Parietal lobe (tissue), 2 donors: ENCODE measurements at places on chromosomes 12 and 14. TPM values are rescaled to one million over a fixed set of nuclear protein-coding genes. Genes with fewer than 3 reads are reported as not detected.

KIF26A gene
- 17.8 TPM for total RNA-seq

TMEM117 gene
- 13.8 TPM for total RNA-seq

RTL1 gene
- not detected for total RNA-seq

CINP gene
- 40.1 TPM for total RNA-seq

ARMH4 gene
- total RNA-seq = 131 TPM

ACOT6 gene
- not detected for total RNA-seq

CLEC2D gene
- 17.8 TPM for total RNA-seq

HHIPL1 gene
- 9.4 TPM for total RNA-seq

SYCP3 gene
- total RNA-seq = 1.3 TPM

TAS2R42 gene
- total RNA-seq = not detected

RTN1 gene
- 797 TPM for total RNA-seq

PRB2 gene
- total RNA-seq = not detected

DIP2B gene
- 82.3 TPM for total RNA-seq

OR4E2 gene
- not detected for total RNA-seq

CCDC60 gene
- total RNA-seq = not detected

MYF5 gene
- total RNA-seq = not detected
